Bone marrow (tissue), 2 donors: ENCODE measurements at places on chromosomes 2 and 18.

- DNase-seq = no peak
Observed at GRCh38 chr18:25136416-25137196, 215.4 kb downstream of the ZNF521 start.

GRCh38 chr2:199896617-199897016 lies 14.5 kb upstream of the C2orf69 start:
- no peak for DNase-seq

GRCh38 chr2:186407611-186408010 lies 78.4 kb upstream of the ZC3H15 start:
- no peak for DNase-seq

GRCh38 chr2:236747426-236747825 lies 177.8 kb downstream of the ACKR3 start:
- no peak for DNase-seq

- DNase-seq = no peak
Observed at GRCh38 chr2:195495966-195496365, 161.1 kb upstream of the SLC39A10 start.

DNA sequence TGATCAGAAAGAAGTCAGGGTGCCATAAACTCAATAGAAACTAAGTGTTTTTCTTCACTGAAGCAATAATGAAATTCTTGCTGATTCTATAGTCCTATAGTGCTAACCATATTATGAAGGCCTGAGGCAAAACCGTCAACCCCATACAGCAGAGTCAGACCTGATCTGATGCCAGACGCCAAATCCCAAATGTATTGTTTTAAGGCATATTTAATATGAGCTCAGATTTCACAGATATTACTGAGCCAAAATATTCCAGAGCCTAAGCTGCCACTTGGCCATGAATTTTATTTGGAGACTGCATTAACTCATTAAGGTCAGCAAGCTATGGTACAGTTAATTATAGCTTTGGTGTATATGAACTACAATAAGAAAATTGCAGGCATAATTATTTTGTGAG lies 53.4 kb downstream of the SCN1A start:
- DNase-seq = no peak

DNA sequence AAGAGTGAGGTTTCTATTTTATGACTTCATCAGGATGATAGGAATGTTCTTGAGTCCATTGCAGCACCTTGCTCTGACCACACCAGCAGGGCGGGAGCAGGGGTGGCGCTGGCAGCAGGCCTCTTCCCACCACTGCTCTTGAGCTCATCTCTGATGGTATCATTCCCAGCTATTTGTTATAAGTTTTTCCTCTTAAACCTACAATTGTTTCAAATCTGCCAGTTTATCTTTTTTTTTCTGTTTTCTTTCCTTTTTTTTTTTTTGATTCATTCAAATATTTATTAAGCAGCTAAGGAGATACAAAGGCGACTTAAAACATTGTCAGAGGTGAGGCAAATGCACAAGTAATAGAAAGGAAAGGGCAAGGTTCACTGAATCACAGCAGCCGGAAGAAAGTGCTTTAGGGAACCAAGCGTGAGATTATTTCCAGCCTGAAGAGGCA lies 28.7 kb downstream of the NIFK start:
- no peak for DNase-seq

- DNase-seq = no peak
Observed at GRCh38 chr18:6728331-6728730, 1.2 kb upstream of the ARHGAP28 start.

- DNase-seq = no peak
Observed at GRCh38 chr2:215880970-215881369, 132.4 kb downstream of the MREG start.

- DNase-seq = no peak
Observed at GRCh38 chr2:201942531-201942930, 91.1 kb upstream of the FZD7 start.

DNA sequence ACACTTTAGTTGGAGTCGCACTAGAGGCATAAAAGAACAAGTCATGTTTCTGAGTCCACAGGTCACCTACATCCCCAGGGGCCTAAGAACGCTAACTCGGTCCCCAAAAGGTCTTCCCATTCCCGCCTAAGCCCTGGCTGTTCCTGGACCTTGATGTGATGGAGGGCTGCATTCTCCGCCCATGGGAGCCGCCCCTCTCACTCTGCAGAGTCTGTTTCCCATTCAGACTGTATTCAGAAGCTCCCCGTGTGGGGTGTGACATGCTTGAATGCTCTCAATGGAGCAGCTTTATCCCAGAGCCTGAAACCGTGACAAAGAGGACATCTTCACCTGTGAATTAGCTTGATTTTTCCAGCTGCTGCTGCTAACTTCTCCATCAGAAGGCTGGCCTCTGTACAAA lies 319.0 kb upstream of the KLHL29 start:
- no peak for DNase-seq

DNA sequence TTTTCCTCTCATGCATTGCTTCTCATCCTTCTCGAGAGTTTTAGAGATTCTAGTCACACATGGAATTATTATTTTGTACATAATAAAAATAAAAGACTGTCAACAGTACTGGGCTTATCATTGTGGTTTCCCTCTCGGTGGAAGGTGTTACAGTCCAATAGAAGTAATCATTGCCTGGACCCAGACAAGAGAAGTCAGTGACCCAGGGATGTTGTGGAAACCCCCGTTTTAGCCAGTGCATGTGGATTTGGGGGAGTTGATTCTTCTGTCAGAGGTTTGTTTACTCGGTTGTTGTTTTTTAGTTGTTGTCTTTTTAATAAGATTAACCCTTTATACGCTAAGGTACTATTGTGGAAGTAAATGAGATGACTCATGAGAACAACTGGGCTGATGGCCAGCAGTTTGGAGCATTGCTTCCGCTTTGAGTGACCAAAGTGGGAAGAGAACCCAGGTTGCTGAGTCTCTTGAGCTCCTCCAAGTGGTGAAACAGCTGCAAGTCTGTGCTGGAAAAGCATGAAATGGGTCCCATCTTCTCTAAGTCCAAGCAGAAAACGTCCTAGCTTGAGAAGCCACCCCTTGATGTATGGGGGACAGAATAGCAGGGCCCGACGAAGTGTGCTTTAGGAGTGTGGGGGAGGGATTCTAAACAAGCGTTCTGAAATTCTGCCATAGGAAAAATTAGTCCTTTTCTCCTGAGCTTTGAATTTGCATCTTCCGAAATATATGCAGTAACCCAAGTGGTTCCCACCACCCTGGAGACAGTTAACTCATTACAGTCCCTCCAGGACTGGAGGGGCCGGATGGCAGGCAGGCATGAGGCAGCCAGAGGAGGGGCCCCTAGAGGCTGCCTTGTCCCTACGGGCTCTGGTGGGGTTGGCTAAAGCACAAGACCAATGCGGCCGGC lies 61.8 kb upstream of the GPR45 start:
- DNase-seq = no peak

GRCh38 chr18:75156831-75157230 lies 52.1 kb downstream of the PTGR3 start:
- DNase-seq = no peak

- DNase-seq = no peak
Observed at GRCh38 chr2:168545439-168546082, 89.5 kb downstream of the CERS6 start.
